ENCODE measurements at places on chromosomes 11 and 22.

DNA sequence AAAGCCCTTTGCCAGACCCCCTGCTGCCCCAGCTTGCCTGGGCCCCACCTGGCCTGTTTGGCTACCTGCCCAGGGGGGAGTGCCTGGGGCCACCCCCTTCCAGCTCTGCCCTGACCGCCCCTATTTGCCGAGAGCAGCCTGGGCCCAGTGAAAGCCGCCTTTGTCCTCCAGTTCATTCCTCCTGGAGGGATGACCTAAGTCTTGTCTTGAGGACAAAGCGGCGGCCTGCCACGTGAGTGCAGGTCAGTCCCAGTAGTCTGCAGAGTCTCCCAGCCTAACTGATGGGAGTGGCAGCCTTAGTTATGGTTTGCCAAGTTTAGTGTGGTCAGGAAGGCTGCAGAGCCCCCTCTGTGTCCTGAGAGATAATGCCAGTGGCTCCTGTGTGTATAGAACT lies 115.9 kb upstream of the CRYBB3 start:
- DNase-seq = no peak

- DNase-seq = no peak
Observed at GRCh38 chr11:130846606-130847005, 69.7 kb downstream of the SNX19 start.

DNA sequence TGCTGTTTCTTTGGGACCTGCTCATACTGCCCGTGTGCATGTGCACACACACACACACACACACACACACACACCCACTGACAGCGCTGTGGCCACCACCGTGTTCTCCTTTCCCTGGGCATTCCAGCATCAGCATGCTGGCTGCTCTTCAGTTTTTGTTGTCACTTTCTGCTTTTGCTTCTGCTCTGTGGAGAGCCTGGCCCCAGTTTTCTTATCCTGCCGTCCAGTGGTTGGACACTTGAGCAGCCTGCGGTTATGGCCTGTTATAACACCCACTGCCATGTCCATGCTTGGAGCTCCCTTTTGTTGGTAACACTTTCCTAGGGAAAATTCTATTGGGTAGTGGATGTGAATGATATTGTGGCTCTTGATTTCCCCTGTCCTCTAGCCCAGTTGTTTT lies 83.6 kb downstream of the OSBP2 start:
- no peak for DNase-seq

DNA sequence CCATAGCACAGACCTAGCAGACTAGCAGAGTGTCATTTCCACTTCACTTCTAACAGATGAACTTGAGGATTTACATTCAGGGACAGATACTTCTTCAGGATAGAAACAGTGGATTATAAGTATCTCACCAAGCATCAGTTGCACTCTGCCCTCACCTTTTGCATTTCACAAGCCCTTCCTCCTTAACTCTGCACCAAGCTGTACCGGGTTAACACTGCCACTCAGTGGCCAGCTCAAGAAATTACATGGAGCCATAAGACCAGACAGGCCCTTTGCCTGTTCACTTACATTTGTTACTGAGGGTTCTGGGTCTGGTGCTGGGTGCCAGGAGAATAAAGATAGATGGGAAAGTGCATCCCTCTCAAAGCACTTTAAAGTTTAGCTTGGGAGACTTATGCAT lies 309.8 kb downstream of the SHANK2 start:
- DNase-seq = no peak

- no peak for DNase-seq
Observed at GRCh38 chr11:63573881-63574855, 11.0 kb upstream of the PLAAT2 start.
